Fibroblast of villous mesenchyme (primary cell): ENCODE measurements at places on chromosomes 16 and 17.
A peak's percentile ranks its signal among the peaks of the same experiment; 100 is the strongest.

GRCh38 chr16:47392081-47392480, 68.8 kb downstream of the ITFG1 start:
- DNase-seq: peak; percentile 28

DNA sequence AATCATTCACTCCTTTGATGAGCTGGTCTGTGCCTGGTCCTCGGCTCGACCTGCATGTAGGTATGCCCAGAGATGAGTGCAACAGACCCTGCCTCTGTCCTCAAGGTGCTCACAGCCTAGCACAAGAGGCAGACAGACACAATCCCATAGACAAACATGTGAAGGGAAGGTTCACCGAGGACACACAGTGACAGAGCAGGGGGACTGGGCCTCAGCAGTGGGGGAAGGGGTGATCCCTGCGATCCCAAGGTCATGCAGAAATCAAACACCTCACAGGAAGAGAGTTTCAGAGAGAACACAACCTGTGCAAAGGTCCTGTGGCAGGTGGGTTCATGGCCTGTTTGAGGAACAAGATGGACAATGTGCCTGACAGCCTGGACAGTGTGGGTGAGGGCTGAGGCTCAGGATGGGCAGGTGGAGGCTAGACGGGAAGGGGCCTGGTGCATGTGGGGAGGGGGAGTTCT, 4.2 kb upstream of the VASN start:
- DNase-seq: no peak

DNA sequence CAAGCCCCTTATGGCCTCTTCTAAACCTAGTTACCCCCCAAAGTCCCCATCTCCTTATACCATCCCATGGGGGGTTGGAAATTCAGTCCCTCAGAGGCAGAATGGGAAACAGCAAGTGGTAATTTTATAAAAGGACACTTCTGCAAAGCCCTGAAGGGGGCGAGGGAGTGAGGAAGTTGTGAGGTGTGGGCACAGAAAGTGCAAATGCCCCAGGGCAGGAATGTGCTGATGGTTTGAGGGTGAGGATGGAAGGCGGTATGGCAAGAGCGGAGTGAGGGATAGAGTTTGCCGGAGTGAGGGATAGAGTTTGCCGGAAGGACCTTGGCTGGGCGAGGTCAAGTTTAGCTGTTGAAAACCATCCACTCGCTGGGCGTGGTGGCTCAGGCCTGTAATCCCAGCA, 52.7 kb downstream of the HAPSTR1 start:
- DNase-seq: no peak

- peak; percentile 84 for DNase-seq
Measured at GRCh38 chr16:578870-579405, 9.2 kb downstream of the PIGQ start.

GRCh38 chr16:13038591-13038990, 137.2 kb downstream of the SHISA9 start:
- DNase-seq: no peak

GRCh38 chr17:281365-281999, 71.1 kb downstream of the RPH3AL start:
- DNase-seq: no peak

- DNase-seq: peak; percentile 12
Measured at GRCh38 chr16:82504836-82505235, 121.9 kb upstream of the CDH13 start.

GRCh38 chr17:44915862-44916780, 821 bp upstream of the GFAP start:
- no peak for DNase-seq

DNA sequence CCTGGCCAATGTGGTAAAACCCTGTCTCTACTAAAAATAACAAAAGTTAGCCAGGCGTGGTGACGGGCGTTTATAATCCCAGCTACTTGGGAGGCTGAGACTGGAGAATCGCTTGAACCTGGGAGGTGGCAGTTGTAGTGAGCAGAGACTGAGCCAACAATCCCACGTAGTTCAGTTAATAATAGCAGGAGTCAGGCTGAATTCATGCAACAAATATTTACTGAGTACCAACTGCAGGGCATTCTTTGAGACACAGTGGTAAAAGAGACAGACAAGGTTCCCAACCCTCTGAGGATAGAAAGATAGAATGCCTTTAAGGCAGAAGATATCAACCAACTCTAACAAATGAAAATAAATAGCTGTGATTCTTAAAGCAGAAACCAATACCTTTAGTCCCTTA, 39.1 kb downstream of the SPOP start:
- no peak for DNase-seq

DNA sequence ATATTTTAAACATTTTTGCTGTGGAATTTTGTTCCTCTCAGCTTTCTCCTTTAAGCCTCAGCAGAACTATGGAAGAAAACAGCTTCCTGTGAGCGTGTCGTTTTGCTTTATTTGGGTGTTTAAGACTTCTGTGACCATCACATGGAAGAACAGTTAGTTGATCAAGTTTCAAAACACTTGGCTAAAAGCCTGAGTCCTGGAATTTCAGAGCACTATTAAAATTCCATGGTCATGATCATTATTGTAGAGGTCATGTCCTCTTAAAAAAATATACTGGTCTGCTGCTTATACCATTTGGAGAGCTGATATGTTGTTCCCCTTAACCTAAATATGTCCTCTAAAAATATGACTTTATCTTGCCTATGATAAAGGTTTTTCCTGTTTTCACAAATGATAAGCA, 12.6 kb upstream of the CDR2 start:
- peak; percentile 98 for DNase-seq

DNA sequence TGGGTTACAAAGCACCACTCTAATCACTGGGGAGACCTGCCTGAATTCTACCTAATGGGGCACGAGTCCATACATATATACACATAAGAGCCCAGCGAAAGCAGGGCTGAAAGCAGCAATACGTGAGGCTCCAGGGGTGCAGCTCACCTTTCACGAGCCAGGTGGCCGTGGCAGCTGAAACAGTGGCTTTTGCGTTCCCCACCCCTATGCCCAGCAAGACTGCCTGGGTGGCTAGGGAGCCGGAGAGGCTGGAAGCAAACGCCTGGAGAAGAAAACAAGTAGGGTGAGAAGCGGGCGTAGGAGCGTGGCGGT, 618 bp downstream of the RUSF1 start:
- DNase-seq: no peak

DNA sequence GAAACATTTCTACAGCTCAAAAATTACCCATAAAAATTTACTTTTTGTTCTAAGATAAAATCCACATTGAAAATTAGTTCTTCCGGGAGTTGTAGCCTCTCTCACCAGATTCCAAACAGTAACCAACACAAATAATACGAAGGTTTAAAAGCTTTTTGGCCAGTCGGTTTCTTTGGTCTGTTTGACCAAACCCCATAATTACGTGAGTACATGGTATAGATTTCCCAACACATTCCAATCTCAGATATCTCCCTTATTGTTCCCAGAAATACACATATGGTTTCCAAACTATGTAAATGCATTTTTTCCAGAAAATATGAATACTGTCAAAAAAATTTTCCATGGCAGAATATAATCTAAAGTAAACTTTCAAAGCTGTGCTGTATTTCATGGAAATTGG, 722.0 kb downstream of the KCNJ2 start:
- DNase-seq: no peak

- no peak for DNase-seq
Measured at GRCh38 chr17:12362853-12363455, 302.7 kb upstream of the MYOCD start.

- no peak for DNase-seq
Measured at GRCh38 chr17:55760643-55761355, 9.9 kb downstream of the PCTP start.

GRCh38 chr17:64190472-64190871, 60.5 kb upstream of the ERN1 start:
- no peak for DNase-seq

GRCh38 chr17:17476865-17477467, at the start of gene MED9:
TSS of gene MED9 (plus strand) at chr17:17477000. CDS start at chr17:17477042, 42 bp downstream.
- DNase-seq: peak; percentile 90

DNA sequence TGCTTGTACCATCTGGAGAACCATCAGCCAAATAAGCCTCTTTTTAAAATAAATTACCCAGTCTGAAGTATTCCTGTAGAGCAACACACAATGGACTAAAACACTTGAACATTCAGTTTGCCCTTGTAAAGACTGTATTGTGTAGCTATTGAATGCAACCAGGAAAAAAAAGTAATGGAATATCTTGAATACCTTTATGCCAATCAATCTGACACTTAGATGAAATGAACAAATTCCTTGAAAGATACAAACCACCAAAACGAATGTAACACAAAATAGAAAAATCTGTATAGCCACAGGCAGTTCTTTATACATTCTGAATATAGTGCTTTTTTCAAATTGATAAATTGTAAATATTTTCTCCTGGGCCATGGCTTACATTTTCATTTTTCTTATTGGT, 63.3 kb upstream of the KCNJ16 start:
- no peak for DNase-seq

DNA sequence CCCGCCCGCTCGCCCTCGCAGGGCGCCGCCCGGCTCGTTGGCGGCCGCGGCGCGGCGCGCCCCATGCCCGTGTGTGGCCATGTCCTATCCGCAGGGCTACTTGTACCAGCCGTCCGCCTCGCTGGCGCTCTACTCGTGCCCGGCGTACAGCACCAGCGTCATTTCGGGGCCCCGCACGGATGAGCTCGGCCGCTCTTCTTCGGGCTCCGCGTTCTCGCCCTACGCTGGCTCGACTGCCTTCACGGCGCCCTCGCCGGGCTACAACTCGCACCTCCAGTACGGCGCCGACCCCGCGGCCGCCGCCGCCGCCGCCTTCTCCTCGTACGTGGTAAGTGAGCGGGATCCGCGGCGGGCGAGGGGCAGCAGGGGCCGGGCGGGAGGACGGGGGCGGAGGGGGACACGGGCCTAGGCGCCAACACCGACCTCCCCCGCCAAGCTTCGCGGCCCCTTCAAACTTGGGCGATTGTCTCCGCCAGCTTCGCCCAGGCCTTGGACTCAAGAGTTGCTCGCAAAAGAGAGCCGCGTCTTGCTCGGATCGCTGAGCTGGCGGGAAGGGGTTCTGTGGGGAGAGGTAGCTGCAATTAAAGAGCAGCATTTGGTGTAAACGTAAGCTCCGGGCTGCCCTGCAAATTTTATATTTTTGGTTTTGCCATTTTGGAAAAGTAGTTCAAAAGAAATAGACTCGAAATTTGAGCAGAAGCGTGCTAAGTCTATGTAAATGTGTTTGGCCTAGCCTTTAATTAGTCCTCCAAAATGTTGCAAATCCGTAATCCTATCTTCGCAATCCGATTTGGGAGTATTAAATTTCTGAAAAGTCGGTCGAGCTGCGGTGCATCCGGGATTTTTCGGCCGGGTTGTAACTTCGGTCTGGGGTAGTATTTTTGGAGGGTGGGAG, 702 bp downstream of the IRX5 start:
- DNase-seq: no peak

DNA sequence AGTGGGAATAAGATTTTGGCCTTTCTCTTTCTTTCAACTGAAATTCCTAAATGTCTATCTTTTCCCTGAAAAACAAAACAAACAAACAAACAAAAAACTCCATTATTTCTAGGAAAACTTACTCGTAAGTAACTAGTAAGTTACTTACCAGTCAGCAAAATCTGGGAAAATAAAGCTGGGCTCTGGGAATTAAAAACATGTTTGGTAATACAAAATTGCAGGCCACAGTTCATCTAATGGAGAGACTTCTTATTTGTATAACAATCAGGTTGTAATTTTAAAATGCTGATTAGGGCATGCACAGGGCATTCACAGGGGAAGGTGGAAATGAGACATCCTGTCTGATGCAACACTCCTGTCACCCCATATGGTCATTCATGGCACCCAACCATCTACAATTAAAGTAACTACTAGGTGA, 3.8 kb upstream of the WIPI1 start:
- DNase-seq: no peak

- DNase-seq: no peak
Measured at GRCh38 chr16:50360779-50361178, 8.0 kb downstream of the BRD7 start.

- DNase-seq: no peak
Measured at GRCh38 chr16:694187-694862, 4.1 kb upstream of the WDR24 start.

GRCh38 chr17:64920026-64920418, 744 bp upstream of the LRRC37A3 start:
- peak; percentile 26 for DNase-seq

DNA sequence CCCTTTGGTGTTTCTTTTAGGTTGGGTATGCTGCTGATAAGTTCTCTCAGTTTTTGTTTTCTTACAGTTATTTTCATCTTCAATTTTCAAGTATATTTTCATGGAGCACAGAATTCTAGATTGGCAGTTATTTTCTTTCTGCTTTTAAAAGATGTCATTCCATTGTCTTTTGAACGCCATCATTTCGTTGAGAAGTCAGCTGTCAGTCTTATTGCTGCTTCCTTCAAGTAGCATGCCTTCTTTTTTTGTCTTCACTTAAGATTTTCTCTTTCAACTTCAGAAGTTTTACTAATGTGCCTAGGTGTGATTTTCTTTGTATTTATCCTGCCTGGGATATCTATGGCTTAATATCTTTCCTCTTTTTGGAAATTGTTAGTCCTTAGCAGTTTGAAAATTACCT, 262.2 kb upstream of the PMFBP1 start:
- peak; percentile 53 for DNase-seq

DNA sequence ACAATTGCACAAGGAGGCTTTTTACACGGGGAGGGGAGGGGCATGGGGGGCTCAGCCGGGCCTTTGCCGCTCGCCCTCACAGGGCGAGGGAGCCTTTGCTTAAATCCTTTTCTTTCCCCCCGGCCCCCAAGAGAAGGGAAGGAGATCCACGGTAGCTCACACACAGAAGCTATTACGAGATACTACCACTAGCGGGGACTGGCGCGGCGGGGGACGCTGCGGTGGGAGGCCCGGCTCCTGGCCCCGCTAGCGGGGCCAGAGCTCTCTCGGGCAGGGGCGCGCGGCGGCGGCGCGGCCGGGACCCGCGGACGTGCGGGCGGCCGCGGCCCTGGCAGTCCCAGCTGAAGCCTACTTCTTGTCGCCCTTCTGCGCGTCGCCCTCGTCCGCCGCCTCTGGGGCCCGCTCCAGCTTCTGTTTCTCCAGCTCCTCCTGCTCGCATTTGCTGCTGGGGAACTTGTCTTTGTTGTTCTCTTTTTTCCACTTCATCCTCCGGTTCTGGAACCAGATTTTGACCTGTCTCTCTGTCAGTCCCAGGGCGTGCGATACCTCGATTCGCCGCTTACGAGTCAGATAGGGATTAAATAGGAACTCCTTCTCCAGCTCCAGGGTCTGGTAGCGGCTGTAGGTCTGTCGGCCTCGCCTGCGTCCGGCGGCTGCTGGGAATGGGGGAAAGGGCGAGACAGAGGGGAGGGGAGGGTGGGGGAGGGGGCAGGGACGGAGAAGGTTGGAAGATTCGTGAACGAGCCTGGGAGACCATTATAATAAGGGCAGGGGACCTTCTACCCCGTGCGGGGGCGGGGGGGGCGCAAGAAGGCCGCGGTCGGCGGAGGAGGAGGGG, 2.0 kb downstream of the HOXB8 start:
- no peak for DNase-seq

DNA sequence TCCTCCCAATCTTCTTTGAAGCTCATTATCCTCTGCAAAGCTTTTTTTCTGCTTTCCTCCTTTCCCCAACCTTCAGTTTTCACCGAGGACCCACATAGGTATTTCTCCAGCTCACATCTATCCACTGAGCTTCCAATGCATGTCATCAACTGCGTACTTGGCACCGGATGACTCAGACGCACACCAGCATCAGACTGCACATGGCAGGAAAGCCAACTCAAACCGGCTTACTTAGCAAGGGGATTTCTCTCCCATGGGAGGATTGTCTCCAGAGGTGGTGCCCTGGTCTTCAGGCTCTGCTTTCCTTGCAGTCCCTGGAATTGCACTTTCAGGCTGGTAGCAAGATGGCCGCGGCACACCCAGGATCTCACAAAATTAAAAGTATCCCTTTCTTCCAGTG, 1.7 kb upstream of the AKTIP start:
- DNase-seq: peak; percentile 46

GRCh38 chr17:28755486-28755885, 11.7 kb downstream of the TRAF4 start:
- DNase-seq: peak; percentile 40
